CD4-positive, alpha-beta T cell treated with Interleukin-4 for 4 hours (primary cell): ENCODE measurements at places on chromosomes 5 and 9.

- DNase-seq: no peak
These were observed 28.7 kb upstream of the PDE4D start for GRCh38 chr5:59922220-59922619.

DNA sequence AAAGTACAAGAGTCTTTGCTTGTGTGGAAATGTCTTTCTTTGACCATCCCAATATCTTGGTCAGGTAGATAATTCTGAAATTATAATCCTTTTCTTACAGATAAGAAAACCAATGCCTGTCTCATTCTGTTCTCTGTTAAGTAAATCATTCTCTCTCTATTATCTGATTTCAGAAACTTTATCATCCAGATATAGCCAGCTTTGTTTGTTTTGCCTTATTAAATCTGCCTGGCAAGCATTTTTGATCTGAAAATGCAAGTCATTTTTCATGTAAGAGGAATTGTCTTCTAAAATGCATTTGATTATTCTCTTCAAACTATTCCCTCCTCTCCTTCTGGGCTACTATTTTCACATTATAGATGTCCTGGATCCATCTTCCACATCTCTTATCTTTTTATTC, 625.5 kb downstream of the CCDC171 start:
- DNase-seq: no peak

DNA sequence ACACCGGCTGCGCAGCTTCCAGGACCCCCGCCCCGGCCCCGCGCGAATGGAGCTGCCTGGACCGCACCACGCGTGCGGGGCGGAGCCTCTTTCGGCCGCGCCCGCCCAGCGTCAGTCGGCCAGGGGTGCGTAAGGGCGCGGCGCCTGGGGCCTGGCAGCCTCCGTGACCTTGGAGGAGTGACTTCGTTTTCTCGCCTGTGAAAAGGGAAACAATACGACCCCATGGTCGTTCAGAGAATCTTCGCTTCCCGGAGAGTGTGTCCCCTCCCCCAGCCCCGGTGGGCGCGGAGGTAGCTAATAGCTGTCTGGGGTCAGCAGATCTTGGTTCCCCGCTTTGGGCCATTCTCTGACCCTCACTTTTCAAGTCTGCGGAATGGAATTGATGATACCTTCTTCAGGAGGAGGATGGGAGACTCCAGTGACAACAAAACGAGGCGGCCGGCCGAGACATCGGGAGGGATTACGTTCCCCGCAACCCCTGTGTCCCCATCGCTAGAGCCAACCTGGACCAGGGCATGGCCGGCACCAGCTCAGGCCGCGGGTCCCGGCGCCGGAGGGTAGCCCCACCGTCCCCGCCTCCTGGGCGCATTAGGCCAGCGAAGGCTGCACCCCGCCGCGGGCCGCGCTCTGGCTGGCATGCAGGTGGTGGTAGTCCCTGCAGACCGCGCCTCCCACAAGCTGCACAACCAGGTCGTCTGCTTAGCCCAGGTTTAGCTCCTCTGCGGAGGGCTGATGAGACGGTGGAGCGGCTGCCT, 5.5 kb upstream of the CDHR2 start:
- peak; percentile 68 for DNase-seq

DNA sequence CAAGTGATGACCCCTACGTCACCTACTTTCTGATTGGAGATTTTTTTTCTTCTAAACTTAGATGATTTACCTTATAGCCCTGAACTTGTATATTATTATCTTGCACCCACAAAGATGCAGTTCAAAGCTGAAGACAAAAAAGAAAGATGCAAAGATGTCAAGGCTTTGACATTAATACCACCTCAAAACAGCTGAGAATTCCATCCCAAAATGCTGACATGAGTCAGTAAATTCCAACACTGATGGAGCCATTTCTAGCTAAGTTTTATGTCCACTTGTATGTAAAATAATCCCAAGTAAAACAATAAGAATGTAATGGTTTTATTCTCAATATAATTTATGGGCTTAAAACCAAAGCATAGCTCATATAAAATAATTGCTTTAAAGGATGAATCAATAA, 91.5 kb upstream of the CDH9 start:
- DNase-seq: no peak

GRCh38 chr5:113320273-113320780, 114.5 kb downstream of the TSSK1B start:
- no peak for DNase-seq

- no peak for DNase-seq
These were observed 433.7 kb downstream of the ENC1 start for GRCh38 chr5:74206579-74207550.

- DNase-seq: no peak
These were observed 200.0 kb upstream of the S1PR3 start for GRCh38 chr9:88791105-88791805.

DNA sequence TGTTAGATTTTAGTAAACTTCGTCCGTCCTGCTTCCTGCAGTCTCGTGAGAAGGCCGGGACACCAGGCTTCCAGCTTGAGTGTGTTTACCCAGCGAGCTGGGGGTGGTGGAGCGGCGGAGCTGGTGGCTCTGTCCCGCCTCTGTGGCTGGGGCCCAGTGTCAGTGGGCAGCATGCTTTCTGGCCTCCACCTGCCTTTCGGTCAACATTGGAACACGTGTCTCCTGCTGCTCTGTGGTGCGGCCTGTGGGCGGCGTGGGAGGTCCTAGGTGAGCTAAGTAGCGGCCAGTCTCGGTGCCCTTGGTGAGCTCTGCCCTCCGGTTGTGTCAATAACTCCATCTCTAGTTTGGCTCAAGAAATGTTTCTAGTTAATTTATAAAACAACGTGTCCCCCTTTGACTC, 125.9 kb downstream of the GADD45G start:
- DNase-seq: no peak

GRCh38 chr9:82490019-82490499, 501.5 kb downstream of the SPATA31D1 start:
- DNase-seq: no peak

GRCh38 chr9:7336356-7337065, 463.1 kb downstream of the DMAC1 start:
- DNase-seq: no peak

DNA sequence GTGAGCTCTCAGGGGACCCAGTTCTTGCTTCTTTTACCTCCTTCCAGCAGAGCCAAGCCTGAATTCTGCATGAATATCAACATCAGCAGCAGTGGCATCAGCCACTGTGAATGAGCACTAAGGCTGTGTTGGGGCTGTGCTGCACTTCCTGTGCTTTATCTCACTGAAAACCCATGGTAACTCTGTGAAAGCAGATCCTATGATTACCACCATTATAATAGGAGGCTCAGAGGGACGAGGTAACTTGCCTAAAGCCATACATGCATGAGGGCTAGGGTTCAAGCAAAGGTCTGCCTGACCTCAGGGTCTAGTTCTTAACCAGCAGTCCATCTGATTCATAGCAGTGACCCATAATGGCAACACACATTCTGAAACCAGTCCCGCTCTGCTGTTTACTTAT, 60.5 kb upstream of the RAPGEF1 start:
- no peak for DNase-seq
